ENCODE measurements at places on chromosomes 11 and 22. TPM values are rescaled to one million over a fixed set of nuclear protein-coding genes. Genes with fewer than 3 reads are reported as not detected.

DNA sequence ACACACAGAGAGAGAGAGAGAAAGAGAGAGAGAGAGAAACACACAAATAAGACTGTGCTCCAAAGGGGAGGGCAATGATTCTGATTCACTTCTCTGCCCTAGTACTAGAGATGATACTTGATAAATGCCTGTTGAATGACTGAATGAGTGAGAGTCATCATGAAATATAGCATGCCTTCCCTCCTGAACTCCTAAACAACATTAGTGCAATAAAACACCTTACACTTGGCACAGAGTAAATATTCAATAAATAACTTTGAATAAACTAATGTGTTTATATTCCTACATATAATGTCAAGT is 511.2 kb upstream of the RAG2 start:
- DNase-seq = no peak

TECTA gene
- 0.35 TPM for total RNA-seq

DNA sequence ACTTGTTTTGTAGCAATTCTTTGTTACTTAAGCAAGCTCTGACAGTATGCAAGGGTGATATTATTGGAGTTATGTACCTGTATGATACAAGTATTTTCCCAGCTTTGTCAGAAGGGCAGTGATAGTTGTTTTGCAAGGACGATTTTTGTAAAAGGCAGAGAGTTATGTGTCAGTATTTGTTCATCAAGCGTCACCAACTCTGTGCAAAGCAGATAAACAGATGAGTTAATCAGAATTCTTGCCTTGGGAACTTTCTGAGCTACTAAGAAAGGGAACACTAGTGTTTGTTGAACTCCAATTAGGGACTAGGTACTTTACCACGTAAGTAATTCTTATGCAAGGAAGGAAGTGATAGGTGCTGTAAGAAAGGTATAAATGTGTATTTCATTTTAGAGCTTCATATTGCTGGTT is 1.4 kb downstream of the USP47 start:
- no peak for DNase-seq

GRCh38 chr11:79675081-79675480 is 234.3 kb upstream of the TENM4 start:
- DNase-seq = no peak

DNA sequence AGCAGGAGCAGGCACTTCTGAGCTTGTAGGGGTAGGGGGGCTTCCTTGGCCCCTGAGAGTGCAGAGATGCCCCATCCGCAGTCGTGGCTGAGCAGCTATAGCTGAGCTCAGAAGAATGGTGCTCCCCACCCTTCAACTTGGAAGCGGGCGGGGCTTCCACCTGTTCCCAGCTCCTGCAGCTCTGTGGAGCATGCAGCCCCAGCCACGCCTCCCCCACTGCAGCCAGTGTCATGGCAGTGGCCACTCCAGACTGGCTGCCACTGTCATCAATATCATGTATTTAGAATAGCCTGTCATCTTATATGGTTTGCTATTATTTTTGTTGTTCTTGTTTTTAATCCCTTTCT is 213.1 kb downstream of the LRRC4C start:
- DNase-seq = no peak

GRCh38 chr11:76243193-76243956 is 37.1 kb upstream of the WNT11 start:
- no peak for DNase-seq

DNA sequence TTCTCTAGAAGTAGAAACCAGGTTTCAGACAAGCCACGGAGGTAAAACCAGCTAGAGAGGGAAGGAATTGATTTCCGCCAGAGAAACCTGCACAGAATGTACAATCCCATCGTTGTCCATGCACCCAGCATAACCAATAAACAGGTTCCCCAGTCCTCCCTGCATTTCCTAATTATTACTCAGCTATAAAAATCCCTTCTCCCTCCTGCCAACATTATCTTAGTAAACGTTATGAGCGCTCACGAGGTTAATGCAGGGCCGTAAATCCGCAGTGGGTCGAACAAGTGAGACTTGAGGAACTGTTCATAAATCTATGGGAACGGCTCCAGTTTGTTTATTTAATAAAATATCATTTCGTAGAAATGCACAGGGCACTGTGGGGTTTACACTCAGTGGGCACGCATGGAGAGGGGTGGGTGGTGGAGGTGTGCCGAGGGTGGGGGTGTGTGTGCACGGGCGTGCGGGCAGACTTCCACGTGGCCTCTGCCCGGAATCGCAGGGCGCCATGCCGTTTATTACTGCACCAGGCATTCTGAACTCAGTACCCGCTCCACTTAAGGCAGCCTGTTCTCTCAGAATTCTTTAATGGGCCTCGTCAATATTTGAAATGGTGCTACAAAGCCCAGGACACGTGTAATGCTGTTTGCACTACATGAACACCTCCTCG is 257.3 kb downstream of the MIAT start:
- DNase-seq = no peak

Data from left lobe of liver (tissue), 2 donors.